IPS DF 19.7 (cell line): ENCODE measurements at places on chromosomes 13 and 19.

DNA sequence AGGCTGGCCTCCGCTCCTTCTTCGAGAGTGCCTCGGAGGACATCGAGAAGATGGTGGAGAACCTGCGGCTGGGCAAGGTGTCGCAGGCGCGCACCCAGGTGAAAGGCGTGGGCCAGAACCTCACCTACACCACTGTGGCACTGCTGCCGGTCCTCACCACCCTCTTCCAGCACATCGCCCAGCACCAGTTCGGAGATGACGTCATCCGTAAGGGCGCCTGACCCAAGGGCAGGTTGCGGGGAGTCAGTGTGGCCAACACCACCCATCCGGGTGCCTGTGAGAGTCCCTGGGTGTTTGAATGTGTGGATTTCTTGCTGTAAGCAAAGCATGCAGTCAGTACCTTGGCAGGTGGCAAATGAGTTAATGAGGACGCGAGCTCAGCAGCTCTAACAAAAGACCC lies 78.8 kb downstream of the RYR1 start:
- DNase-seq, result no peak

DNA sequence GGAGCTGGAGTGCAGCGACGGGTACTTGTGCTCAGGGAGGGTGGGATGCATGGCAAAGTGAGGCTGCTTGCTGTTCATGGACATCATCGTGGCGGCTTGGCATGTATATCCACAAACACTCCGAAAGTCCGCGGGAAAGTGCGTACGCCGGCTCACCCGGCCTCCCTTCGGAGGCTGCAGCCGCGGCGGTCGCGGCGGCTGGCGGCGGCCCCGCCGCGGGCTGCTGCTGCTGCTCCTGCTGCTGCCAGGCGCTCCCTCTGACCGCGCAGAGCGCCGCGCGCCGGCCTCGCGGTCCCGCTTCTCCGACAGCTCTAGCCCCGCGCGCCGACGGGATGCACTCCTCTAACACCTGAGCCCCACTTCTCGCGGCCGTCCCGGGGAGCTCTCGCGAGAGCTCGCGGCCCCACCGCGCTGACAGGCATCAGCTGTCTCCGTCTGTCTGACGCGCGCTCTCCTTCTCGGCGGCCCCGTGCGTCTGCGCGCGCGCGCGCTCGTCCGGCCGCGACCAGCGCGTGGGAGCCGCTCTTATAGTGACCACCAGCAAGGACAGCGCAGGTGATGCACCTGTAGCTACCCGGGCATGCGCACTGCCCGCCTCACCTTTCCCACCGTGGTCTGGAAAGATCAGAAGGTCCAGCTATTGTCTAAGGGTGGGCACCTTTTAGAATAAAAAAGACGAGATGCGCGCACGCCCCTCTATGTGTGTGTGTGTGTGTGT lies at the start of gene POU4F1:
Gene POU4F1 (minus strand): TSS at position 313 of the 718 bp plus-strand sequence. CDS start 226 bp downstream, at position 87.
- no peak for DNase-seq

DNA sequence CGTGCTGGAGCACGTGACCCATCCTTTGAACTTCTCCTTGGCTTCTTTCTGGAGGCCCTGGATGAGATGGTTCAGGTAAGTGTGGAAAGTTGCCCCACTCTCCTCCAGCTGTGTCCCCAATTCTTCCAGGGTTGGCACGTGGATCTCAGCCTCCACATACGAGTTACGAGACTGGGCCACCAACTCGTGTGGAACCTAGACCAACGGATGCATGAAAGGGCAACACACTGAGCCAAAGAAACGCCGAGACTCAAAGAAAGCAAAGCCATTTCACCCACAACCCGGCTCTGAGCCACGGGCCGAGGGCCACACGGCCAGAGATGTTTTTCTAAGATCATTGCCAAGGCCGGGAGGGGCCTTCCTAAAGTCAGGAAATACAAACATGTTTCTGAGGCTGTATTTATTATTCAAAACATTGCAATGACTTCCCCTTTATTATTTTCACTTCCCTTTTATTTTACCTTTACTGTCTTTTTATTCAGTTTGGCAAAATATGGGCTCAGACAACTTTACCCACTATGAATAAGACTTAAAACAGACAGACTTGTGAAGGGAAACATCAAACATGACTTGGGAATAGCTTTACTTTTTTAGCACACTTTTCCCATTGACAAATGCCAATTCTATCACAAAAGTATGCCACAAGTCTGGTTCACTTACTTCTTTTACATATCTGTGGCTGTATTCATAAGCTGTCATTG lies 94.6 kb downstream of the KL start:
- no peak for DNase-seq

GRCh38 chr13:40776681-40777165 lies 5.7 kb upstream of the MRPS31 start:
- DNase-seq, result no peak

GRCh38 chr13:69545551-69545950 lies 562.1 kb upstream of the ATXN8OS start:
- DNase-seq, result no peak

DNA sequence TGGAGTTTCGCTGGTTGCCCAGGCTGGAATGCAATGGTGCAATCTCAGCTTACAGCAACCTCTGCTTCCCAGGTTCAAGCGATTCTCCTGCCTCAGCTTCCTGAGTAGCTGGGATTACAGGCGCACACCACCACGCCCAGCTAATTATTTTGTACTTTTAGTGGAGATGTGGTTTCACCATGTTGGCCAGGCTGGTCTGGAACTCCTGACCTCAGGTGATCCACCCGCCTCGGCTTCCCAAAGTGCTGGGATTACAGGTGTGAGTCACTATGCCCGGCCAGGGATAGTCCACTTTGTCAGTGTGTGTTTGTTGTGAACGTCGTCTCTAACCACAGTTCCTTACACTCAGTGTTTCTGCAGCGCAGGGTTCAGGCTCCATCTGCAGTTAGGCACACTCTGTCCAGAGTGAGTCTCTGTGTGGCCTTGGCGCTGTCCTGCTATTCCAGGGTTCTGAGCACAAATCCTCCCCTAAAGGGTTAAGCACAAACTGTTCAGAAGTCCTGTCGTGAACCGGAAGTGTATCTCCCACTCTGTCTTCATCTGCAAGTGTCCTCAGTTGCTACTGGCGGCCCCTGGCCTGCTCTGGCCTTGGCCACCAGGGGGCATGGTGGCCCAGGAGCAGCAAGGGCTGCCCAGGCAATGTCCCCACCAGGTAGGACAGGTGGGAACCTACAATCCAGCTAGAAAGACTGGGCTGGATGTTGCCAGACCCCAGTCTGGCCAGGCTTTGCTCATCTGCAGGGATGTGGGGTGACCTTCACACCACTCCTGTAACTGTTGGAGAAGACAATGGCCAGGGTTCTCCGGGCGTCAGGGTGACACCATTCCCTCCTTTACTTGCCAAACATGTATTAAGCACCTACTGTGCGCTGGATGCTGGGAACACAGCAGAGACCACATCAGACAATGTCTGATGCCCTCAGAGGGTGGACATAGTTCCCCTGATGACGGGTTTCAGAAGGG lies 38.8 kb upstream of the GATAD2A start:
- peak; percentile 82 for DNase-seq

DNA sequence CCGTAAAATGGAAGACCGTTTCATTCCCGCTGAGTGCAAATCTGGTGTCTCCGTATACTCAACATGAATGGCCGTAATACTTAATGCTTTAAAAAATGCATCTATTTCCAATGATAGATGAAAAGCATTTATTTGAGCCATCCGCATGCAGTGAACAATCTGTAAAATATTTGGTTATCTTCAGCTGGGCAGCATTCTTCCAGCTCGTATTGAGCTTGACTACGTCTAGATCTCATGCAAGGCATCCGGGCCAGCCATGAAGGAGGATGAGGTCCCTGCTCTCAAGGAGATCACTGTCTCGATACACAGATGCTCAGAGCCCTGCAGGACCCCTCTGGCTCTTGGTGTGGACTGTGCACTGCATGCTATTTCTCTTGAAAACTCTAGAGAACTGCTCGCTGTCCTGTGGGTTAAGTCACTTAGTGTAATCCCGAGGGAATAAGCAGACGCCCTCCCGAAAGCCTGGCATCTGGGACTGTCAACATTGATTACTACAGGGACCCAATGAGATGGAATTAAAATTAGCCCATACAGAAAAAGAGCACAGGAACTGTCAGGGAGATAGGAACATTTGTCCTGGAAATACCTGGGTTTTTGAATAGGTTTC lies 112.4 kb upstream of the RNF113B start:
- no peak for DNase-seq

- DNase-seq, result no peak
Measured at GRCh38 chr13:26198116-26198515, 24.0 kb downstream of the RNF6 start.

DNA sequence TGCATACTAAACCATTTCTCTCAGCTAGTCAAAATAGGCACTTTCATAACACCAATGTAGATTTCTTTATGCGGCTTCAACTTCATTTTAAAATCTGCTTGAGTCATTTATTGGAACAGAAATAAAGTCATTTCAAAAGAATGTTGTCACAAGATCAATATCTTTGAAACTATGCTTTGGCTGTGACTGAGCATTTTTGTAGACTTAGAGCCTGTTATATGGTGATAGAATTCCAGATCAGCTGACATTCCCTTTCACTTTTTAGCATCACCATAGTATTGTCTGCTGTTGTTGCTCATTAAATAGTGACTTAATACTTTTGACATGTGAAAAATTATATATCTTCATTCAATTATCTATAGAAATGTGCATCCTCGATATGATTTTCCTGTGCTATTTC lies 279.2 kb upstream of the PRR20A start:
- no peak for DNase-seq

DNA sequence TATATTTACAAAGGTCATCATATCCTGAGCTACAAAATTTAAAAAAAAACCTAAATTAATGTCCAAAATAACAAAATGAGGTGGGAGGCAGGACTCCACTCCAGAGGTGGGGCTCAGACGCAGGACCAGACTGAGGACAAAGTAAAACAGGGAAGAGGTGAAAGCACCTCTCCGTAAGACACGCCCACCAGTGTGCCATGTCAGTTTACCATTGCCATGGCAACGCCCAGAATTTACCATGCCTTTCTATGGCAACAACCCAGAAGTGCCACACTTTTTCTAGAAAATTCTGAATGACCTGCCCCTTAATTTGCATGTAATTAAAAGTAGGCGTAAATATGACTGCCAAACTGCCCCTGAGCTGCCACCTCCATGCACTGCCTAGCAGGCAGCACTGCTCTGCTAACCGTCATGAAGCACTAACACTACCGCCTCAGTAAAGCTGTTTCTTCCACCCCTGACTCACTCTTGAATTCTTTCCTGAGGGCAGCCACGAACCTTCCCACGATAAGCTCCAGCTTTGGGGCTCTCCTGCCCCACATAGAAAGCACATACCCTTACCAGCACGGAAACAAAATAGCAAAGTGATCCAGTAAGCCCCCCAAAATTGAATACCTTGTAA lies 22.3 kb upstream of the PDCD5 start:
- DNase-seq, result no peak

- no peak for DNase-seq
Measured at GRCh38 chr13:100235311-100235901, 146.5 kb downstream of the PCCA start.

GRCh38 chr19:33681081-33681680 lies 59.4 kb downstream of the CHST8 start:
- DNase-seq, result no peak

GRCh38 chr19:29193155-29193554 lies 19.8 kb downstream of the UQCRFS1 start:
- DNase-seq, result no peak

GRCh38 chr19:3013263-3013725 lies 15.8 kb downstream of the TLE2 start:
- DNase-seq, result no peak

- DNase-seq, result no peak
Measured at GRCh38 chr13:38785042-38785441, 98.2 kb downstream of the FREM2 start.

- no peak for DNase-seq
Measured at GRCh38 chr19:5480427-5480836, 25.2 kb downstream of the ZNRF4 start.

- no peak for DNase-seq
Measured at GRCh38 chr19:6242677-6243076, 37.1 kb downstream of the MLLT1 start.

DNA sequence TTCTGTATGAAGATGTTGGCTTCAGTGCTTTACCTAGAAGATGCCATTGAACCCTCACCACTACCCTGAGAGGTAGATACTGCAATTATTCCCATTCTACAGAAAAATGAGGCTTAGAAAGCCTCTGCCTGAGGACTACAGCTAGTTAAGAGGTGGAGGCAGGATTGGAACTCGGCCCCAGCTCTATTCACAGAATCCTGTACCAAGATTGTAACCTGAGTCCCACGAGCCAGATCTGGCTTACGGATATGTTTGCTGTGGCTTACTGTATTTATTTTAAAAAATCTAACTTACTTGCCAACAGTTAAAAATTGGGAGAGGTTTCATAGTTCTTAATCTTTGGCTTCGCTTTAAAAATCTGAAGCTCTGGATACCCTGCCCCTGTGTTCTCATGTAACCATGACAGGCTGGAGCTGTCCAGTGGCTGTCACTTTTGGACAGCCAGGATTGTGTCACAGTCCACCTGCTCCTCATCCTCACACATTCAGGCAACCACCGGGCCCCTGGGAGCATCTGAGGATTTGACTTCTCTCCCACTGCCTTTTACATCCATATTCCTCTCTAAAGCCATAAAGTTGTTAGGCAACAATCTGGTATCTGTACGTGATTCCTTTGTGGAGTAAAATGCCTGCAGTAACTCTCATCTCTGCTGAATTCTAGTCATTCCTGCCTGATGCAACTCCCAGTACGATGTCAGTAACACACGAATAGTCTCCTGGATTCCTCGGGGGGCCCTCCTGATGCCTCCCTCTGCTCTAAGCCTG lies 160.8 kb upstream of the SERP2 start:
- DNase-seq, result no peak
